Renal pelvis (tissue), 12 donors: ENCODE measurements at places on chromosomes 3 and 15. TPM values are rescaled to one million over a fixed set of nuclear protein-coding genes. Genes with fewer than 3 reads are reported as not detected.
A peak's percentile ranks its signal among the peaks of the same experiment; 100 is the strongest.

CILP gene
- polyA plus RNA-seq: 3.4 TPM

ATP13A5 gene
- polyA plus RNA-seq: not detected

PPP1R14D gene
- polyA plus RNA-seq: 0.50 TPM

DNA sequence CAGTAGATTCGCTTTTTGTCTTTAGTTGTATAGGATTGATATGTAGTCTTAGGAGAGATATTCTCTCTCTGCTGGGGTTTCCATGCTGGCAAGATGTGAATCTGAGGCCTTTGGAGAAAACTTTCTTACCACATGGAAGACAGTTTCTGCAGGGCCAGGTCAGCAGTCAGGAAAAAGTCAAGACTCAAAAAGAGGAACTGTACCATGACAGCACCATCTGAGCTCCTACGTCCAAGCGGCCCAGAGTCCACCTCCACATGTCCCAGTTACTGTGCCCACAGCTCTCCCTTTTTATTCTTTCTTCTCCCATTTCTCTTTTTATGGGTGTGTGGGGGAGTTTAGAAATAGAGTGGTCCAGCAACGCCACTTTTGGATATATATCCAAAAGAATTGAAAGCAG, 172.0 kb downstream of the MTHFS start:
- DNase-seq: no peak

DNA sequence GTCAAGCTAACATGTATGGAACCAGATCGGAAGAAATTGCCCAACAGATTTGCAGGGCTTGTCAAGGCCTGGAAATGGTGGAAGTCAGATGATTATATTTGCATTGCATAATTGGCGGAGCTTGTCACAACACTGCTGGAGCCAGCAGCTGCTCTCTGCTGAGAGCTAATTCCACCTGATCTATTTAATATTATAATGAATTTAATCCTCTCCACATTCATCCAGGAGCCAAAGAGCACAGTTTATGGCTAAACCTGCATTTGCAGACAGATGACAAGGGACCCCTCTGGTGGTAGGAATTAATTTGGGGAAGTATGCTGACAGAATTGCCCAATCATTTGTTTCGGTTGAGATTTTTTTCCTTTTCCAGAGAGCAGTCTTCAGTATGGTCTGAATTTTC, 730.2 kb downstream of the TUSC7 start:
- peak; percentile 12 for DNase-seq

GRCh38 chr3:43534675-43535074, 87.1 kb downstream of the ANO10 start:
- DNase-seq: no peak

DNA sequence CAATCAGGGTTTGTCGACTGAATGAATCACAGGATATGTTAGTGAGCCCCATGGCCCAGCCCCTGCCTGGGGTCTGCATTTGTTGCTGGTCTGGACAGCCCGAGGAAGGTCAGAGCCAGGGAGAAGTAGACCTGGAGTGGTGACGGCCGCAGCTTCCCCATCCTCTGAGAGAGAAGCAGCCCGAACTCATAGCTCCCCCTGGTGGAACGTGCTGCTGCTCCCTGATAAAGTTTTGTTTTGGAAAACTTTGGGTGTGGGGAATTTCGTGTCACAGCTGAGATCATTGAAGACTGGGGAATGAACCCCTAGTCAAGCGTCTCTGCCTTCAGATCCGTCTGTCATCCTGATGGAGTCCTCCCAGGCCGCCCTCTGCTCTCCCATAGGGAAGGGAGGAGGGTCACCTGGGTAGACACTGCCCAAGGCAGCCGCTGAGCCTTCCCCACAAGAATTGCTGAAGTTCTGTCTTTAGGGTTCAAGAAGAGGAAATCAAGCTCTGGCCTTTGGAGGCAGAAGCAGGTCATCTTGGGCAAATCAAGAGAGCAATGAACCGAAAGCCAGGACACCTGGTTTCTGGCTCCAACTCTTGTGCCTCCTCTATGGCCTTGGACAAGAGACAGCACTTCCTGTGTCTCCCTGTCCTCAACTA, 60.5 kb downstream of the GLDN start:
- no peak for DNase-seq
